ENCODE measurements at places on chromosomes 5 and 9.

DNA sequence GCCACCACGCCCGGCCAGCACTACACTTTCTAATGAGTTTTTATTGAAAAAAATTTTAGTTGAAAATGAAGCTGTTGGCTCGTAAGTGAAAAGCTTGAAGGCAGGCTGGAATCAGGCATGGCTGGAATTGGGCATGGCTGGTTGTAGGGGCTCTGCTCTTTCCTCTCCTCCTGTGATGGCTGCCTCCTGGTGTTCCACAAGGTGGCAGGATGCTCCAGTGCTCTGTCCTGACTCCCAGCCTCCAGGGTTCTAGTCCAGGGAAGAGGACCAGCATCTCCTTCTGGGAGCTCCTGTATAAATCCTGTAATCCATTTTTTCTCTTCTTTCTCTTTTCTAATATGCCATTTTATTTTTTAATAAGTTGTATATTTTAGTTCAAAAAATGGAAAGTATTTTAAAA is 57.2 kb upstream of the DHFR start:
- DNase-seq, result peak; percentile 36

DNA sequence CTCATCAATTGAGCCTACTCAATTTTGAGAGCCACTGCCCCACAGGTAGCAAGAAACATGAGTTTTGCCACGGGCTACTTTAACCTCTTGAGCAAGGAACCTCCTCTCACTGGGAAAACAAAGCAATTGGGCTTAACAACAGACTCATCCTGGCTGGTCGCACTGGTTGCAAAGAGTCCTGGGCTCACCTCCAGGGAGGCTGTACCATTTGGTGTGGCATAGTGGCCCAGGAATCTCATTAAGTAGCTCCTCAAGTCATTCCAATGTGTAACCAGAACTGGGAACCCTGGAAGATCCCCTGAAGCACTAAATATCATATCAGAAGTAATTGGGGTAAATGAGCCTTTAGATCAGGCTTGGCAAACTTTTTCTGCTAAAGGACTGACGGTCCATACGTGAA is 78.5 kb downstream of the MYO10 start:
- DNase-seq, result no peak

DNA sequence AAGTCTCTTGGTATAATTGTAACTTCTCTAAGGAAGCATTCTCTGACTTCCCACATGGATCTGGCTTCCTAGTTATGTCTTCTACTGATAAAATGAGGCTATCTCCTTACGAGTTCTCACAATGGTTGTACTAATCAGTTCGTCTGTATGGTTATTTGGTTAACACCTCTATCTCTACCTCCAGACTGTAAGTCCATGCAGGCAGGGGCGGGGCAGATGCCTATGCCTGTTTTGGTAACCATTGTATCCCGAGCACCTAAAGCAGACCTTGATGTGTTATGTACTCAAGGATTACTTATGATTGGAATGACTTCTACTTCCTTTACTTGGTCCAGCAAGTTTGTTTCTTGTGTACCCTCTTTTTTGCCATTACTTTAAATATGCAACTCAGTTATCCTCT is 125.0 kb upstream of the PITX1 start:
- DNase-seq, result no peak

DNA sequence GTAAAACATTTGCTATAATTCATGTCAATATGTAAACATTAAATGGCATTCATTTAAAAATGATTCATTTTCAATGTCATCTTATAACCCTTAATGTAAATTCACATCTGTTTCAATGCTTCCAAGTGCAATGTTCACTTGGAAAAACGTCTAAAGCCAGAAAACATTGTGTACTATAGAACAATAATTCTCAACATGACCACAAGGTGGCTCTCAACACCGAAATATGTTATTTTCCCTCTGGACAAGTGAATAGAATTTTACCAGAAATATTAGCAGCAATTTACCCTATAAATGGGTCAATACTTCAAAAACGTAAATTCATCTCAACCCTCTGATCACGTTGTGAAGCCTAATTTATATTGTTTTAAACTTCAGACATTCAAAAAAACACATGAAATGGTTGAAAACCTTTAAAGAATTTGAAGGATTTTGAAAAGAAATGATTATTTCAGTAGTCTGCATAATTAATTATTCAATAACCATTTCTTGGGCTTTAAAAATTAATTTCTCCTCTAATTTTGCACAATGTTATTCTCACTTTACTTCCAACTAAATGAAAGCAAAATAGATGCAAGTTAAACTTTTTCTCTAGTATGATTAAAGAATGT is 11.0 kb downstream of the CDH10 start:
- peak; percentile 78 for DNase-seq

DNA sequence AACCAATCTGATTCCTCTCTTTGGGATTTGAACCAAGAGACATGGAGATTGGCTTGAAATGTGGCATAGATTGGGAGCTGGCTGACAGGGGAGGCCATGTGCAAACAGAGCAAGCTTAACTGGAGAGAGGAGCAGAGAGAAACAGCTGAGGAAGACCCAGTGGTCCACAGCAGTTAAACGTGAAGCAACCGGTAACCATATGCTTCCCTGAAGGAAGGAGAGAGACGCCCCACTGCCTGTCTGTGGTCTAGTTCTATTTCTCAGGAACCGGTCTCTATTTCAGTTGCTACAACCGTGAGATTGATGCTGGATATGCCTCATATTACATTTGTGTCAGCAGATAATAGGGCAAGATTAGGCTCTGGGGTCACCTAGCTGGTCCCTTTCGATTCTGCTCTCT is 13.6 kb upstream of the GAS1 start:
- DNase-seq, result no peak

GRCh38 chr5:171965745-171966144 is 40.7 kb downstream of the FBXW11 start:
- DNase-seq, result no peak

DNA sequence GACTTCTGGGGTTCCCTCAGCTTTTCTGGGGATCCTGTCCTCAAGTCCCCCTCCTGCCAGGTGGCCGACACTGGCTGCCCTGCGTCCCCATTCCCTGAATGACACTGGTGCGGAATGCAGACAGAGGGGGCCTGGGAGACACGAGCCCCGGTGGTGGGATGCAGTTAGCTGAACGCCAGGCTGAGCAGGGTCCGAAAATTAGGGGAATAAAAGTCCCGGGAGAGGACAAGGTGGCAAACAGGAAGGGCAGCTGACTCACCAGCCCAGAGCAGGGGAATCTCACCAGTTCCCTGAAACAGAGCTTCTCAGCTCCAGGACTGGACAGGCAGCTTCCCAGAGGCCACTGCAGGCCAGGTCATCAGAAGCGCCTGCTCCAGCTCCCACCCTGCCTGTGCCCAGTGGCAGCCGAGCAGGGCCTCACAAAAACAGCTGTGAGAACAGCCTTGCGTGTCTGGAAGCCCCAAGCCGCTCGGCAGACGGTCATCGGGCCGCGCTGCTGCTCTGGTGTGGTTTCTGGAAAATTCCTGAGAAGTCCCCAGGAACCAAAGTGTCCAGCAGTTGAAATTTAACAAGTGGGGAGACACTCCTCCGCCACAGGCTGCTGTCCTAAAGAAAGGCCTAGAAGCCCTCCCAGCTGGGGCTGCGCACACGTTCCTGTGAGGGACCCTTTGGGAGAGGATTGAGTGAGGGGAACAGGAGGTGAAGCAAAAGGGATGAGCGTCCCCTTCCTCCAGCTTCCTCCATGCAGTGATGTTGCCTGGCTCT is 47.6 kb upstream of the EXOC3 start:
- DNase-seq, result no peak

- no peak for DNase-seq
Observed at GRCh38 chr9:109816490-109816889, 36.5 kb downstream of the PALM2AKAP2 start.

DNA sequence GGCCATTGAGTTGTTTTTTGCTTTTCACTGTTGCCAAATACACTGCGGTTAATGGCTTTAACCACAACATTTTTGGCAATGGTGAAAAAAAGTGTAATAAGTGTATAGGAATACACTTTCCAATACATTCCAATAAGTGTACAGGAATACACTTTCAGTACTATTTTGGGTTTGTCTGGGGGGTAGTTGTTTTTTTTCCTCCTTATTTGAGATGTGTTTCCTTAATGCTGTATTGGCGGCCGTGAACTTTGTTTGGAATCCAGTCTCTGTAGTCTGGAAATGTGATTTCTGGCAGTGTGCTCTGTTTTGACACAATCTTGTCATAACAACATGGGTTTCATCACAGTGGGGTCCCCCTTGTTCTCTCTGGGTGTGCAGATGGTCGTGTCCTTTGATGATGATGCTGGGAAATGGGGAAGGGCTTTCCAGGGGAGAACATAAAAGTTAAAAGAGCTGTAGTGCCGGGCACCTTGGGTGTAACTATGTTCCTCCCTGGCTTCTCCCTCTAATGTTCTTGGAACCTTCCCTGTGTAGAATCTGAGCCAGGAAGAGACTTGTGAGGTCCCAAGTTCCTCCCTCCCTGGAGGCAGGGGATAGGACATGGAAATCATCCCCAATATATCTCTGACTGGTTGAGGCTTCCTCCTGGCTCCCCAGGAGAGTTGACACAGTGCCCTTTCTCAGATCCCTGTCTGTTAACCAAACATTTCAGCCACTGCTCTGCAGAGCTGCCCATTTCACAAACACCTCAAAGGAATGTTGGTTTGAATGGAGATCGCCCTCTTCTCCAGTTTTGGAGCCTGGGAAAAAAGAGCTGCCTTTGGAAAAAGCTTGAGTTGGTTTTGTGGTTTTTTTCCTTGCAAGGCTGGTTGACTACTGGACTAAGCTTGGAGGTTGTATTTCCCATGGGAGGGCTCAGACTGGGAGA is 44.8 kb downstream of the RCL1 start:
- DNase-seq, result no peak
